ENCODE measurements at places on chromosomes 6 and 20.

DNA sequence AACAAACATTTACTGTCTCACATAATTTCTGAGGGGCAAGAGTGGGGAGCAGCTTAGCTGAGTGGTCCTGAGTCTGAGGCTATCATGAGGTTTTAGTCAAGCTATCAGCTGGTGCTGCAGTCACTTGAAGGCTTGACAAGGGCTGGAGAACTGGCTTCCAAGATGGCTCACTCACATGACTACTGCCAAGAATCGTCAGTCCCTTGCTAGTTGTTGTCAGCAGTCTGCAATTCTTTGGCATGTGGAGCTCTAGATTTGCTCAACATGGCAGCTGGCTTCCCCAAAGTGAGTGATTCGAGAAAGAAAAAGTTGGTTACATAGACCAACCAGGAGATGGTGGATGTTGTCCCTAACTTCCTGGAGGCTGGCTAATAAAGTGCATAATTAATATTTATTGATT lies 2.8 kb upstream of the LRRC1 start:
- no peak for DNase-seq
- H3K27ac ChIP-seq: no peak overlapping the region
- peaks cover 26% of the 10 kb centered on the region for H3K4me1 ChIP-seq

DNA sequence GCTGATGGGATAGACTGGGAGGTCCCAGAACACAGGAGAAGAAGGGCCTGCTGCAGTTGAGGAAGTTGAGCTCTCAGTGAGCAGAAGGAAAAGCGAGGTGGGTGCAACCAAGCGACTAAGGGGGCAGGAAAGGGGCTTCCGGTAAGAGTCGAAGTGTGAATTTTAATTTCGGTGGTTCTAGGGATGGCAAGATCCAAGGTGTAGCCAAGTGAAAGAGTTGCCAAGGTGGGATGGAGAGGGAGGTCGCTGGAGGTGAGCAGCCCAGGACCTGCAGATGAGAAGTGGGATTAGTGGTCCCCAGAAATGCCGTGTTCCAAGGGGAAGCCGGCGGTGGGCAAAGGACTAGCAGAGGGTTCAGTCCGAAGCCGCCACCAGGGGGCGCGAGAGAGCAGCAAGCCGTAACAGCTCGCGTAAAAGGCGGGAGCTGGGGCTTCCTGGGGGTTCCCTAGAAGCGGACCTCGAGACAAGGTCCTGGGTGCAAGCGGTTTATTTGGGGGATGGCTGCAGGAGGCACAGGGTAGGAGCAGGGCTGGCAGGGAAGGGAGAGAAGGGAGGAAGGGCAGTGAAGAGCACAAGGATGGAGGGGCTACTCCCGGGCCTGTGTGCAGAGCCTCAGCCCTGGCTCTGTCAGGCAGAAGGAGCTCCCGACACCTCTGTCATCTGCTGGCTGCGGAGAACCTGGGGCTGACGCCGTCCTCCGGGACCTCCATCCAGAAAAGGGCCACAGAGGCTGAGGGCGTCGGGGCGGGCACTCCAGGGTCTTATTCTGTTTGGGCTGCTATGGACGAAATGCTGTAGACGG lies 103.6 kb downstream of the PAX1 start:
- DNase-seq: peak; percentile 5
- H3K4me3 ChIP-seq: no peak overlapping the region
- H3K36me3 ChIP-seq: no peaks in the 10 kb centered on the region
- no peak overlapping the region for H3K27ac ChIP-seq
- H3K4me1 ChIP-seq: no peaks in the 10 kb centered on the region

GRCh38 chr6:84428300-84428907 lies 201.0 kb upstream of the CEP162 start:
- no peak for DNase-seq
- no peak overlapping the region for H3K27ac ChIP-seq
- H3K27me3 ChIP-seq: peaks cover 11% of the 10 kb centered on the region
- H3K36me3 ChIP-seq: no peaks in the 10 kb centered on the region
- H3K4me3 ChIP-seq: no peak overlapping the region

- no peak overlapping the region for H3K4me3 ChIP-seq
- no peak overlapping the region for H3K27ac ChIP-seq
- DNase-seq: peak; percentile 18
- H3K36me3 ChIP-seq: no peaks in the 10 kb centered on the region
- H3K27me3 ChIP-seq: peaks cover 13% of the 10 kb centered on the region
- H3K4me1 ChIP-seq: no peaks in the 10 kb centered on the region
These were observed 55.1 kb upstream of the FBXL4 start for GRCh38 chr6:99002831-99003230.

GRCh38 chr20:10225439-10226060 lies 6.9 kb downstream of the SNAP25 start:
- H3K36me3 ChIP-seq: no peaks in the 10 kb centered on the region
- DNase-seq: no peak
- no peaks in the 10 kb centered on the region for H3K4me1 ChIP-seq
- H3K27ac ChIP-seq: no peak overlapping the region

GRCh38 chr6:38188677-38189335 lies 369.3 kb downstream of the ZFAND3 start:
- H3K4me1 ChIP-seq: no peaks in the 10 kb centered on the region
- H3K27ac ChIP-seq: no peak overlapping the region
- no peaks in the 10 kb centered on the region for H3K36me3 ChIP-seq
- no peak for DNase-seq

DNA sequence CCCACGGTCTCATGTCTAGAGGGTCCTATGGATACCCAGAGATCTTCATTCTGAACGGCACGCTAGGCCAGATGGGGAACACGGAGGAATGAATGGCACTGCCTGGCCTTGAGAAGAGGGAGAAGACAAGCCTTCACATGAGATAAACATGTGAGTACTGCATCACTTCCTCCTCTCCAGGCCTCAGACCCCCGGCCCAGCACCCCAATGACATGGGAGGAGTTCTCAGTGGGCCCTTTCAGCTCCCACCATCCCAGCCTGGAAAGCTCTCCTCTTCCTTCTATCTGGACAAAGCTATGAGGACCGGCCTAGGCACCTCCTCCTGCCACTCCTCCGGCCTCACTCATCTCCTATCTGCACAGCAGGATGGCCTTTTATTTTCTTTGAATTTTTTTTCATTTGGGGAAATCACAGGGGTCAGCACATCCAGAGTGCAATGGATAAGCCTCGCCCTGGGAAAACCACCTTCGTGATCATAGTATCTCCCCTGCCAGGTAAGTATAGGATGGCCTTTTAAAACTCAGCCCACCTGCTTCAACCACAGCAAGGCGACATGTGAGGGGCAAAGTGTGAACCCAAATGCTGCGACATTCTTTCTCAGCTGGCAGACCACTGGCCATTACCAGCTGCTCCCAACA lies 39.2 kb upstream of the CDKN1A start:
- no peaks in the 10 kb centered on the region for H3K4me1 ChIP-seq
- H3K27ac ChIP-seq: no peak overlapping the region
- H3K4me3 ChIP-seq: no peak overlapping the region

Data from left lung (tissue), 14 donors.